Stimulated activated CD4-positive, alpha-beta T cell treated with anti-CD3 and anti-CD28 coated beads, Interleukin-4, amount 100 ng/mL, for 1 hour (primary cell): ENCODE measurements at places on chromosomes 16 and 17.

DNA sequence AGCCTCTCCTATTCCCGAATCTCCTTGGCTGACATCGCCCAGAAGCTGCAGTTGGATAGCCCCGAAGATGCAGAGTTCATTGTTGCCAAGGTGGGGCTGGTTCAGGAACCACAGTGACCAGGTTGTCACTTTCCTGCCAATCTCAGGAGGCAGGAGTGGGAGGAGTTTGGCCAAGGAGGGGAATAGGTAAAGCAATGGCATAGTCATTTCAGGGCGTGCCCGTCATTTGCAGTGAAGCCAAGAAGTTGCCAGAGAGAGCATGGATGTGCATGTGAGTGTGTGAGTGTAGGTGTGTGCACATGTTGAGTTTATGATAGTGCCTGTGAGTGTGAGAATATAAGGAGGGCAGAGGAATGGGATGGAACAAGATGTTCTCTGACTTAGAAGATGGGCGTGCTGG, 14.8 kb downstream of the PSMD3 start:
- DNase-seq: no peak

GRCh38 chr16:78895681-78896080, 704.9 kb downstream of the MAF start:
- no peak for DNase-seq

- DNase-seq: no peak
Measured at GRCh38 chr16:8849411-8850011, 19.3 kb downstream of the CARHSP1 start.

GRCh38 chr17:45580924-45581323, 90.4 kb upstream of the PLEKHM1 start:
- no peak for DNase-seq

GRCh38 chr17:79085921-79086551, 11.4 kb downstream of the ENGASE start:
- DNase-seq: no peak
